ENCODE measurements at places on chromosomes 5 and 9.

DNA sequence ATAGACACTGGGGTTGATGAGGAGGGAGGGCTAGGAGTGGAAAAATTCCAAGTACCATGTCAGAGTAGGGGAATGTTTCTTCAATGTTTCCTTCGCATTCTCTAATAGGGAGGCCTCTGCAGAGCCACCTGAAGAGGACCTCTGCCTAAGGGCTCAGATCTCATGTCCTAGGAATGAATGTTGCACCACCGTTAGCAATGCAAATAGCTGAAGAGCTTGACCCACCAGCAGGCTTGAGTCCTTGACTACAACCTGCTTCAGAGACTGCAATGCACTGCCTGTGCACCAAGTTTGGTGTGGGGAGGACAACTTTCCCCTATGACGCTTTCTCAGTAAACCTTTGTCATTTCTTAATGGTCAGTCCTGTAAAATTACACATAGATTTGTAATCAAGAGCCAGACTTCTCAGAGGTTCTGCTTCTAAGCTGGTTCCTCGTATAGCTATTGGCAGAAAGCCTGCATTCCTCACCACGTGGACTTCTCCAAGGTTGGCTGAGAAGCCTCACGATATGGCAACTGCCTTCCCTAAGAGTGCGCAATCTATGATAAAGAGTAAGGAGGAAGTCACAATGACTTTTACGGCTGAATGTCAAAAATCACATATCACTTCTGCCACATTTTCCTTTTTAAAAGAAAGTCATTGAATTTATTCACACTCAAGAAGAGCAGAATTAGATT, 600.7 kb upstream of the PTGER4 start:
- DNase-seq: no peak

- peak; percentile 89 for DNase-seq
Measured at GRCh38 chr5:142095651-142096330, 12.8 kb upstream of the NDFIP1 start.

- no peak for DNase-seq
Measured at GRCh38 chr5:100519075-100519474, 16.1 kb upstream of the FAM174A start.

- no peak for DNase-seq
Measured at GRCh38 chr5:86686046-86686445, 68.3 kb downstream of the COX7C start.

GRCh38 chr5:177022386-177023302, at the start of gene ZNF346:
ZNF346 (plus strand) TSS chr5:177022696; CDS start chr5:177022739, 43 bp downstream.
- peak; percentile 94 for DNase-seq

GRCh38 chr5:19713740-19714139, 274.3 kb downstream of the CDH18 start:
- no peak for DNase-seq

- DNase-seq: no peak
Measured at GRCh38 chr5:79168031-79168430, 56.4 kb downstream of the BHMT start.

DNA sequence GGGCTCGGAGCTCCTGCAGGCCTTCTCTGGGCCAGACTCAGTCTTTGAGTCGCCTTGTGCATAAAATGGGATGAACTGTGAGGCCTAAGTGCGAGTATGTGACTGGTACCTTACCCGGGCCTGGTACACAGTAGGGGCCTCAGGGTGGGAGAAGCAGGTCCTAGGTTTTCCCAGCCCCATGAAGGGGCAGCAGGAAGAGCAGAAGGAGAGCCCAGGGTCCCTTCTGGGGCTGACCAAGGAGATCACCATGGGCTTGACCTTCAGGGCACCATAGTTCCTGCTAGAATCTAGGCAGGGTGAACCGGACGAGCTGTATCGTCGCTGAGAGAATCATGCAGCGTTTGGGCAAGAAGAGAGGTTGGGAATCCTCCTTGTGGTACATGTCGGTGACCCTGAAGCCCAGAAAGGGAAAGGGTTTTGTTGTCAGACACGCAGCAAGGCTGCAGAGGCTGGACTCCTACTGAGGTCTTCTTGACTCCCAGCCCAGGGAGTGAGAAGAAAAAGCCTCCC, 373 bp upstream of the PHYKPL start:
- DNase-seq: no peak

- DNase-seq: no peak
Measured at GRCh38 chr5:175257847-175258194, 186.2 kb downstream of the DRD1 start.

- DNase-seq: no peak
Measured at GRCh38 chr5:131587541-131587940, 47.5 kb downstream of the RAPGEF6 start.

- no peak for DNase-seq
Measured at GRCh38 chr9:116979456-116979855, 292.4 kb downstream of the TRIM32 start.

- DNase-seq: no peak
Measured at GRCh38 chr5:141757402-141757801, 75.4 kb upstream of the ARAP3 start.

DNA sequence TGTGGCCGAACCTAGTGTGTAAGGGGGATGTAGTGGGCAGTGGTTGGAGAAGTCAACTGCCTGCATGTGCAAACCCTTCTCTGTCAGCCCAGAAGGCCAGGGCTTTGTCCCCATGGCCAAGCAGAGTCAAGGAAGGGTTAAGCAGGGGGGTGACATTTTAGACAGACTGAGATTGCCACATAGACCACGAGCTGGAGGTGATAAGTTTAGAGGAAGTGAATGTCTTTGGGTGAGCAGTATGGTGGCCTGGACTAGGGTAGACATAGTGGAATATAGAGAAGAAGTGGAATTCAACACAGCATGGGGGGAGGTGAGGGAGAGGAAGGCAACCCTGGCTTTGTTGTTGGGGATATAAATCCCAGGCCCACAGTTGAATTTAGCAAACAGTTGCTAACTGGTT, 38.7 kb upstream of the CDKN2AIPNL start:
- no peak for DNase-seq

GRCh38 chr9:104982543-104982942, 54.6 kb upstream of the ABCA1 start:
- no peak for DNase-seq

DNA sequence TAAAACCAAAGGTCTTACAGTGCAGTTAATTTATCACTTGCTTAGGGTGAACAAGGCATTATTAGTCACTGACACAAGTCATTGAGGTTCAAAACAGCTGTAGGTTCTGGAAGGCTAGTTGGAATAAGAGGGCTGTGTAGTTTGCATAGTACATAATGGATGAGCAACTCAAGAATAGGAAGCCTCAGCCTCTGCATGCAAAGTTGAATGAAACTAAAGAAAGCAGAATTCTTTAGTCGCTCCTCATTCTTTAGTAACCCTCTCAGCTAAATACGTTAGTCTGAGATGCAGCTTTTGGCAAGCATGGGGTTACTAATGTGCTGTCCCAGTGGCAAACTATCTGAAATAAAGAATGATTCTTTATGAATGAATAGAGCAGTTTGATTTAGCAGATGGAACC, 74.2 kb downstream of the ADGRV1 start:
- no peak for DNase-seq

DNA sequence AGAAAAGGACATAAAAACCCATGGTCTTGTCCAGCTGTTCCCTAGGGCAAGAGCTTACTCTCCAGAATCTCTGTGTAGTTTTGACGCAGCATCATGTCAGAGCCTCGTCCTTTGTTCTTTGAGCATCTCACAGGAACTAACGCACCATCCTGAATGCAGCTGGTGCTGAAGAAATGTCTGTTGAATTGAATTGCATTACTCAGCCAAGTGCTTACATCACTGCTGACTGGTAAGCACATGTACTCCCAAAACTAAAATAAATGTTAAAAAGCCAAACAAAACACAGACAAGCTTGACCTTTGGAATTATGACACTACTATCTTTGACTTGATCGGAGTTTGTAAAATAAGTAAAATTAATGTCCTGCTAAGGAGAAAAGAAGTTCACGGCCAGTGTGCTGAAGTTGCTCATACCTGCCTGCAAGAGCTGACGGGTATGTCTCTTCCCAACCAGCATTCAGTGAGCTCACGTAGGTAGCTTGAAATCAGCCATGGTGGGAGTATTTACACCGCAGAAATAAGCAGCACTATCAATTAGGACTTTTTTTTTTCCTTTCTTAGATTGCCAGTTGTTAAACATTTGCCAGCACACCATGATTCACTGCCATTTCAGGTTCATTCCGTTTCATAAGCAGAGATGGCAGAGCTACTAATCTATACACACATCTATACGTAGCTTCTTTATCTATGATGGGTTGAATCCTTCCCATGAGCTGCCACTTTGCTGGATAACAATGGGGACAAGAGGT, 310.6 kb upstream of the MSX2 start:
- DNase-seq: no peak

DNA sequence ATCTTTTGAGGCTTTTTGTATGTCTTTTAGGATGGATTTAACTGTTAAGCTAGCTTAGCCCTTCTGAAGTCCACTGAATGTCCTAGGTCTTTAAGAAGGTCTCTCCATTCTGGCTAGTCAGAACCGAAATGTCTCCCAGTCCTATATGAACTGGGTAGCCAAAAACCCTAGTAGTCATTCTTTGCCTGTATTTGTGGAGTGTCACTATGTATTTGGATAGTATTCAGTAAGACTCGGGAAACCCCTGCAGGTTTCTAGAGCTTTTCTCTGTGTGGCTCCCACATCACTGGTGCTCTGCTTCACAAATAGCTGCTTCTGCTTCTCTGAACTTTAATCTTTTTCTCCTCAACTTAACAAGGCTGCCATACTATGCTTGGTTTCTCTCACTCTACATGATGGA, 68.0 kb downstream of the RIC1 start:
- no peak for DNase-seq

Data from T-cell (primary cell).